ENCODE measurements at places on chromosomes 4 and X.
A peak's percentile ranks its signal among the peaks of the same experiment; 100 is the strongest.

DNA sequence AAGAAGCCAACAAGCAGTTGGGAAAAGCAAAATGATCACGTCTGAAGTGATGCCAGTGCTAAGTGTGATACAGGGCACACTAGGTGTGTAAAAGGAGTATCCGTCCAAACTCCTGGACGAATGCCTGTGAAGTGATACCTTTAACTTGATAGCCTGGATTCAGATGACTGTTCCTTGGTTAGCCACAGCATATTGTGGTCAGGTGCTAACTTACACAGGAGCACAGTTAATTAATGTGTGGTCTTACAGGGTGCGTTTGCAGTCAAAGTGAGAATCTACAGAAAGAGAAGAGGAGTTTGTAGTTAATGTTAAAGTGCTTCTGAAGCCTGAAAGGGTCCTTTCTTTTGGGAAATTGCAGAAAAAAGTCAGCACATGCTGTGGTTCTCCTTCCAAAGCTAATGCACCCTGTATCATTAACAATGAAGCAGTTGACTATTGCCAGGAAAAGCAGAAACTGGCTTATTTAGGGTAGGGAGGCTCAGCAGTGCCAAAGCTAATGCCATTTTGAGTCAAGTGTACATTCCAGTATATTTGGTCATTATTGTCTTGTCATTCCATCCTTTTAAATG, 61.1 kb downstream of the DCLK2 start:
- no peak overlapping the region for H3K4me3 ChIP-seq
- no peak for DNase-seq
- H3K4me1 ChIP-seq = peaks cover 45% of the 10 kb centered on the region
- H3K27me3 ChIP-seq = no peaks in the 10 kb centered on the region
- no peak overlapping the region for H3K27ac ChIP-seq
- H3K36me3 ChIP-seq = no peaks in the 10 kb centered on the region

GRCh38 chrX:42930951-42931350, 153.0 kb upstream of the PPP1R2C start:
- no peak for DNase-seq
- no peak overlapping the region for H3K4me3 ChIP-seq
- no peaks in the 10 kb centered on the region for H3K36me3 ChIP-seq
- H3K4me1 ChIP-seq = no peaks in the 10 kb centered on the region

GRCh38 chr4:88728146-88728545, 30.5 kb upstream of the NAP1L5 start:
- H3K27ac ChIP-seq = no peak overlapping the region
- no peak overlapping the region for H3K4me3 ChIP-seq
- 0 out of 2 replicates have a peak, but pooled peaks cover 6% of the 10 kb centered on the region for H3K4me1 ChIP-seq
- no peaks in the 10 kb centered on the region for H3K27me3 ChIP-seq

GRCh38 chr4:24121395-24122175, 231.7 kb upstream of the PPARGC1A start:
- DNase-seq = no peak
- H3K4me1 ChIP-seq = no peaks in the 10 kb centered on the region
- H3K4me3 ChIP-seq = no peak overlapping the region
- H3K27ac ChIP-seq = no peak overlapping the region
- H3K27me3 ChIP-seq = no peaks in the 10 kb centered on the region

DNA sequence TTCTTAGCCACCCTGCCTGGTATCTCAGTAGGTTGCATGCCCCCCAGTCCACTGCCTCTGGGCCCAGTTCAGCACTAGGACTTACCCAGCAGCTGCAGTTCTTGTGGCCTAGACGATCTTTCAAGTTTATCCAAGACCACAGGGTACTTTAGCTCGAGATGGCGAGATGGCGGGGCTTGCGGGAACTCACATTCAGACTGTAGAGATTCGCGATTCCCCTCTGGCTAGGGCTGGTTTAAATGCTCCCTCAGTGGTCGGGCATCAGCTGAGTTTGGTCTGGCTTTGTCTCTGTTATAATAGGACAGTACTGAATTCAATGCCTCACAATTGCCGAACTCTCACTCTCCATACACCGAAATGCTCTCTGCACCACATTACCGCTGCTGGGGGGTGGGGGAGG, 18.4 kb upstream of the RFC1 start:
- no peaks in the 10 kb centered on the region for H3K27me3 ChIP-seq
- H3K4me1 ChIP-seq = no peaks in the 10 kb centered on the region
- no peak overlapping the region for H3K27ac ChIP-seq
- H3K36me3 ChIP-seq = no peaks in the 10 kb centered on the region
- no peak overlapping the region for H3K4me3 ChIP-seq

GRCh38 chrX:105820247-105820646, 2.1 kb upstream of the NRK start:
- H3K4me3 ChIP-seq = no peak overlapping the region
- H3K27ac ChIP-seq = no peak overlapping the region
- no peaks in the 10 kb centered on the region for H3K27me3 ChIP-seq
- H3K4me1 ChIP-seq = no peaks in the 10 kb centered on the region
- no peak for DNase-seq

DNA sequence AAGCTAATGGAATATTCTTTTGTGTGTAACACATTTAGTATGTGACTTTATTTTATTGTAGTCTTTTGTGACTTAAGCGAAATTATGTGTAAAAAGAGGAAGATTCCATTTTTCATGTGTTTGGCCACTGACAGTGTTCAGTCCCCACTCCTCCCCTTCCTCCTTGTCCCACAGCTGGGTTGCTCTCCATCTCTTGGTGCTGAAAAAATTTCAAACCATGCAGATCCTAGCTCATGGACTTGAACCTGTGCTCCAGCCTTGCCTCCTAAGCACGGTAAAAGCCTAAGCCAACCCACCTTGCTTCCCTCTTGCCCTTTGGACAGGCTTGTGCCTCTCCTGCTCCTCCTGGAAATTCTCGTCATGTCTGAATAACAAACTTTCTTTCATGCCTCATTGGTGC, 2008.5 kb upstream of the TENM3 start:
- no peak for DNase-seq
- no peak overlapping the region for H3K27ac ChIP-seq
- H3K4me3 ChIP-seq = no peak overlapping the region
- H3K27me3 ChIP-seq = no peaks in the 10 kb centered on the region

DNA sequence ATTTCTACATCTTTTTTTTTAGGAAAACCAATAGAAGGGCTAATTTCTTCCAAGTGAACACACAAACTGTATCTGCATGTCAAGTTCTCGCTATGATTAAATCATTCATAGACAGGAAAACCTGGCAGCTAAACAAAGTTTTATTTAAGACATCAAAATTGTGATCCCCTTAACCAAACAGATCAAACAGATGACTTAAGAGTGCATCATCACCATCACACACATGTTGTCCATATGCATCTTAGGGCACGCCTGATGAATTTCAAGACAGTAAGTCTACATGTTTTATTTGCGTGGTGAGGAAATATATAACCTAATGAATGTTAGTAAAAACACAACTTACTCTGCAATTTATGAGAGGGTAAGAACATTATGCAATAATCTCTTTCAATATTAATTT, 317.0 kb upstream of the ANXA10 start:
- peak; percentile 62 for DNase-seq
- H3K4me3 ChIP-seq = no peak overlapping the region

DNA sequence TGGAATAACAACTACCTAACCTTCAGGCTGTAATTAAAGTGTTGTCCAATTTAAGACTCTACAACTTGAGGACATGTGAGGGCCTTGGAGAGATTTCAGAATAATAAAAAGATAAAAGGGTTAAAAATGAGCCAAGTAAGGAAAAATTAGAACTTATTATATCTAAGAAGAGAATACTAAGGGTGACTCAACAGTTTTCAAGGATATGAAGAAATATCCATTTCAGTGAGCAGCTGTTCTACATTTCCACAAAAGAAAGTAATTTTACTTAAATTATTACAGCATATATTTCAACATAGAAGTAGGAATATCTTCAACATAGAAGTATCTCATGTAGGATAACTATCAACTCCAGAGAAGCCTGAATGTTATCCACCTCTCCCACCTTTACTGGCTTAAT, 11.3 kb downstream of the SNX12 start:
- H3K4me1 ChIP-seq = 0 out of 2 replicates have a peak, but pooled peaks cover 11% of the 10 kb centered on the region
- no peak overlapping the region for H3K27ac ChIP-seq
- no peaks in the 10 kb centered on the region for H3K27me3 ChIP-seq
- no peak for DNase-seq
